Spleen (tissue), 13 donors: ENCODE measurements at places on chromosomes 4 and X.

GRCh38 chr4:38140643-38141203 lies 180.5 kb downstream of the PTTG2 start:
- DNase-seq: no peak

DNA sequence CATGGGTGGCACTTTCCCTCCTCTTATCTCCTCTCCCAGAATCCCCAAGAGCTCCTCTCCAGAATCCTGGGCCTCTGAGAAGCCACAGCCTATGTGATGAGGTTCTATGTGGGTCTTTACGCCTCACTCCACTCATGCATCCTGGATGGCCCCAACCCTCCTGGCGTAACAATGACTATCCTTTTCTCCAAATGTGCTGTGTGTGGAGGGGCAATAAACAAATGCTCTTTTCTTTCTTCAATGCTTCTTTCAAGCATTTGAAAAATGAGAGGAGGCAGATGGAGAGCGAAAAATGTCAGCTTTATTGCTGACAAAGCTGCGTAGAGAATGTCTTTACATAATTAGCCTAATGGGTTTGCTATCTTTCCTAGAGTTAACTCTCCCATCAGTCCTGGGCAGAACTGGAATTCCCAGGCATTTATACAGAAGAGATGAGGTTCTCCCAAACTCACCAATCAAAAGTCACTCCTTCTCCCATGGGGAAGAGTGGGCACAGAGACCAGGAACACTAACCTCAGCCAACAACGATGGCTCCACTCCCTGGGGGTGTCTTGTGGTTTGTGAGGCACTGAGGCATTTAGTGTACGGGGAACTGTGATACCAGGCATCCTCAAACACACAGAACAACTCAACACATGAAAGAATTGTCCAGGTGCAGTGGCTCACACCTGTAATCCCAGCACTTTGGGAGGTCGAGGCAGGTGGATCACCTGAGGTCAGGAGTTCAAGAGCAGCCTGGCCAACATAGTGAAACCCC lies 118.9 kb upstream of the SLC34A2 start:
- no peak for DNase-seq

- DNase-seq: no peak
Measured at GRCh38 chr4:175339100-175339707, 421.0 kb downstream of the ADAM29 start.

DNA sequence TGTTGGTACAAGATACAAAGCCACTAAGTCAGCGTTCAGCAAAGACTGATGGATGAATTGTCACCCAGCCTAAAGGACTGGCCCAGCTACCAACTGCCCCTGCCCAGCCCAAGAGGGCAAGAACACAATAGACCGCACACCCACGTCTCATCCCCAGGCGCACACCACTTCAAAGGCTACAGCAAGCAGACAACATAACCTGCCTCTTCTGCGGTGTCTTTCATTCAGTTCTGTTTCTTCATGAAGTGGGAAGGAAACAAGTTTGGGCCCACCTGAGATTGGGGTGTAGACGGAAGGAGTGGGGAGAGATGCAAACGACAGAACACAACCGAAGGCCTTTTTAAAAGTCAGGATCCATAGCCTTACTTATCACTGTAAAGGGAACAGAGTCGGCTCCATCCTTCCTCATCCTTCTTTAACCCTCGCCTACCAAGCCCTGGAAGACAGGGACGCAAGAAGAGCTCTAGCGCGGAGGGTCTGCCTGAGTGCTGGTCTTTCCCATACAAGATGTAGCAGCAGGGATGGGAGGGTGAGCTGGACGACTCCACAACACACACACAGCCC lies 691 bp downstream of the SCARB2 start:
- DNase-seq: no peak

- DNase-seq: no peak
Measured at GRCh38 chr4:100754751-100755150, 236.9 kb upstream of the EMCN start.

GRCh38 chr4:114636192-114636935 lies 37.8 kb downstream of the UGT8 start:
- no peak for DNase-seq

GRCh38 chr4:34733185-34733941 lies 1511.0 kb downstream of the ARAP2 start:
- DNase-seq: no peak

DNA sequence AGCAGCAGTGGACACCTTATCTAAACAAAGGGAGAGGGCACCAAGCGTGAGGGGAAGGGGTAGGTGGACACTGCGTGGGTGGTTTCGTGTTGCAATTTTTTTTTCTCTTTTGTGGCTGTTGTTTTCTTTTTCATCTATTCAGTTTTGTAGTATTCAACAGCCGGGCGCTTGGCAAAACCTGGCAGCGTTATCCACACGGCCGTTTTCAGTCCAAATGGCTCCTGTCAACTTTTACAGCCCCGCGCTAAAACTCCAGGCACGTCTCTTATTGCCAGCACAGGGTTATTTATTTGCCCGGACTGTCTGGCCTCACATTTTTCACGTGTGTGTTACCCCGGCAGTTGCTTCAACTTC lies 192.2 kb downstream of the BCOR start:
- no peak for DNase-seq

- no peak for DNase-seq
Measured at GRCh38 chr4:34253239-34253638, 1991.1 kb downstream of the ARAP2 start.

GRCh38 chr4:158930639-158930972 lies 161.8 kb downstream of the FNIP2 start:
- DNase-seq: no peak

DNA sequence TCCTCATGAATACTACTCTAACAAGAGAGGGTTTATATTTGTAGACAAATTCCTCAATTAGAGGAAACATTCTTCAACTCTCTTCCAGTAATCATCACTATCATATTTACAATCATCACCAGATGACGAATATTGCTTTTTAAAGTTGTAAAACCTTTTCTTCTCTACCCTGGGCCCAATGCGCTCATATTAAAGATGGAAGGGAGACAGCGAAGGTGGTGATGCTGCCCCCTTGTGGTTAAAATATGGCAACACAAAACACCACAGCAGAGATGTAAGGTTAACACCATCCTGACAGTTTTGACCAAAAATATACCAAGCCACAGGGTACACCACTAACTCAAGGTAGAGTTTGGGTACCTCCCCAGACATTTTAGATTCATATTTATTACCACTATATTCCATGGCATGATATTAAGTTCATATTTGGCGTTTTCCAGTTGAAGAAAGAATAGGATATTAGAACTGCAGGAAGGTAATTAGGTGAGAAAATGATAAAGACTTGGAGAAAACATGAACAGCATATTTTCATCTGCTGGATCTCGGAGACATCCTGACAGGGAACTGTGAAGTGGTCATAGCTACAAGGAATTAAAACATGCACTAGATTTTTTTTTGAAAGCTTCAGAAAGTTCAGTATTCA lies 72.8 kb downstream of the SLC9A7 start:
- DNase-seq: no peak

DNA sequence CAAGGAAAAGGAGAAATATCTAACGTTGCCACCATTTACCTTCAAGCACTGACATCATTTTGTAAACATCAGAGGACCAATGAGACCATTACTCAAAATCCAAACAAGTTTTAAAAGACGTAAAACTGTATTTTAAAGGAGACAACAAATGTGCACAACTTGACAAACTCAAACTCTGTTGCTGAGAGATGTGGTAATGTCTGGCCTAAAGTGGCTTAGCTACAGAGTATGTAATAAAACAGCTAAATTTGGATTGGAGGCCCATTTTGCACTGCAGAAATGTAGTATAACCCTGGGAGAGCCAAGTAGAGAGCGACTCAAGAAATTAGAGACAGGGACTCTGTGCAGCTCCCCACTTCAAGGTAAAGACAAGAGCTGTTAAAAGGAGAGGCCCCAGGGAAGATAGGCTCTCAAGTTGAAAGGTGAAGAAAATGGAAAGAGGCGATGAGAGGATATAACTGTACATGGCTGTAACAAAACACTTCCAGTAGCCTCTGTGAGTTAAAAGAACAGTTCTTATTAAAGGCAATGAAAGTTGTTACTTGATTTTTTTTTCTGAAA lies 20.3 kb downstream of the UNC5C start:
- no peak for DNase-seq

- DNase-seq: peak; percentile 82
Measured at GRCh38 chrX:130171446-130172126, at the start of gene RAB33A. Gene RAB33A (plus strand): TSS chrX:130171962. CDS start chrX:130172063, 101 bp downstream.

DNA sequence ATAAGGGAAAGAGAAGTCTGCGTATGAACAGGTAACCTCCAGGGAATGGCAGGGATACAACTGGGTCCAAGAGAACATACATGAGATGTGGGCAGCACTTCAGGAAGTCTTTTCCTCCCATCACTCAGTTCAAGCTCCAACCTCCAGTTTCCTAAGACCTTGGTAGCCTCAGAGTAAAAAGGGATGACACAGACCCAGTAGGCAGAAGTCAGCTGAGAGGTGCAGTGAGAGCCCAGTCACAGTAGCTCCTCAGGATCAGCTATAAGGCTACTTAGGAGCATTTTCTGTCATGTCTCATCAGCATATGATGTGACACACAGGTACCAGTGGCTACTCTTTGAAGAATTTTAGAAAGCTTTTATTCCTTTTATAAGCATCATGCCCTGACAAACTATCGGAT lies 12.5 kb upstream of the STS start:
- DNase-seq: no peak

- DNase-seq: no peak
Measured at GRCh38 chr4:144646523-144647094, 653 bp downstream of the HHIP start.

- DNase-seq: no peak
Measured at GRCh38 chrX:11254417-11255109, 38.6 kb upstream of the AMELX start.

GRCh38 chr4:112302320-112303274 lies 5.4 kb downstream of the ALPK1 start:
- no peak for DNase-seq
